HepG2 (cell line): ENCODE measurements at places on chromosomes 6 and 20.

DNA sequence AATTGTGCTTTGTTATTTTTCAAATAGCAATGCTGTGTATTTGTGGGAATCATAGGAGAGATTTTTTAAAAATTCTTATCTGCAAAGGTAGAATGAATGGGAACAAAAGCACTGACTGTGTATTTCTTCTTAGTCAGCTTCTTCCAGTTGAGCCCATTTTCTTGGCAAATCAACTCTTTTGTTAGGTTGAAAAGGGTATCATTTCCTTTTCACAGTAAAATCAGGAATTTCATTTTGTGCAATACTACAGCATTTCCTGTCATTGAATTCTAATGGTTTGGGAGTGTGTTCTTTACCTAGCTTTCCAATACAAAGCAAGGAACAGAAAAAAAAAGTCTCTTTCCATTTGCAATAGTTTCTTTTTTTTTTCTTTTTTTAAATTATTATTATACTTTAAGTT, 19.0 kb upstream of the EXOC2 start:
- no peak for DNase-seq

GRCh38 chr20:35490736-35491181, 35.4 kb downstream of the CEP250 start:
- DNase-seq: no peak

DNA sequence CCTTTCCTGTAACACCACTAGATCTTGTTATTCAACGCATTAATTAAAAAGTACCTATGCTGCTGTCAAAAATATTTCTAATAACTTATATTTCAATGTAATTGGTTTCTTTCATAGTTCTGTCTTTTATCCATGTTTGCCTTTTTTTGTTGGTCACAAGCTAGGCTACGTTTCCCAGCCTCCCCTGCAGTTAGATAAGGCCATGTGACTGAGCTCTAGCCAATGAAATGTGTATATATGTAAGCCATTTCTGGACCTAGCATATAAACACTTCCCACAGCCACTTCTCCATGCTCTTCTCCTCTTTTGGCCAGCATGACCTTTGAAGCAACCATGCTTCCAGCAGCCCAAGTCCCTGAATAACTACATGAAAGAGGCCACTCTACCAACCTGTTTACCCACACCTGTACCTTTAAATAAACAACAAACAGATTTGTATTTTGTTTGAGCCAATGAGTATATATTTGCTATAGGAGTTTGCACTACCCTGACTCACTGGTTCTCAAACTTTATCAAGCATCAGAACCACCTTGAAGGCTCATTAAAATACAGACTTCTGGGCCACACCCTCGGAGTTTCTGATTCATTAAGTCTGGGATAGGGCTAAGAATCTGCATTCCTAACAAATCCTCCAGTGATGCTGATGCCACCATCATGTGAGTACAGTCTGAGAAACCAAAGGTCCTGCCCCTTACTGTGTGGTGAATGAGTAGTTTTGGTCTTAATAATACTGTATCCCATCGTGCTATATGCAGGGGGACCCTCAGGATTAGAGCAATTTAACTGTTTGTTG, 45.6 kb upstream of the BEND6 start:
- DNase-seq: no peak

- no peak for DNase-seq
These were observed 53.7 kb downstream of the CPXM1 start for GRCh38 chr20:2746636-2747265.

GRCh38 chr6:117933471-117933870, 26.4 kb downstream of the SLC35F1 start:
- DNase-seq: no peak

GRCh38 chr6:33425668-33426577, 6.1 kb downstream of the SYNGAP1 start:
- DNase-seq: peak; percentile 73

DNA sequence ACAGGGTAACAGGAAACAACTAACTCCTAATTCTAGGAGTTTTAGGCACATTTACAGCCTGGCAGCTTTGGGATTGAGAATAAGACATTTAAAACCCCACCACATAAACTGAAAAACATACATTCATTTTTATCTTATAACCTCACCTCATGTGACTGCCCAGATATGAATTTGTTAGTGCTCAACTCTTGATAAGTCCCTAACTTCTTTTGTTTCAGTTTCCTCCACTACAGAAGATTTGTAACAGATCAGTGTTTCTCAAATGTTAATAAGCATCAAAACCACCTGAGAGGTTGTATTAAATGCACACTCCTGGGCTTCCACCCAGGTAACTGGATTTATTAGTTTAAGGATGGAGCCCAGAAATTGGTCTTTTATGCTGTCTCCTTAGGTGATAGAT, 190.1 kb upstream of the ARID1B start:
- no peak for DNase-seq

GRCh38 chr6:5992551-5993225, 14.0 kb downstream of the NRN1 start:
- no peak for DNase-seq

- peak; percentile 64 for DNase-seq
These were observed 49.6 kb downstream of the CDK5RAP1 start for GRCh38 chr20:33351696-33352095.

- DNase-seq: peak; percentile 5
These were observed 26.3 kb downstream of the HECA start for GRCh38 chr6:139161169-139161568.
